ENCODE measurements at places on chromosomes 12 and 14. TPM values are rescaled to one million over a fixed set of nuclear protein-coding genes. Genes with fewer than 3 reads are reported as not detected.

GRCh38 chr12:58242796-58243630, 301.6 kb downstream of the ATP23 start:
- no peak for DNase-seq
- H3K4me1 ChIP-seq, result no peaks in the 10 kb centered on the region
- H3K4me3 ChIP-seq, result no peak overlapping the region
- H3K27me3 ChIP-seq, result peaks cover 9% of the 10 kb centered on the region
- H3K27ac ChIP-seq, result no peak overlapping the region
- no peaks in the 10 kb centered on the region for H3K36me3 ChIP-seq

DNA sequence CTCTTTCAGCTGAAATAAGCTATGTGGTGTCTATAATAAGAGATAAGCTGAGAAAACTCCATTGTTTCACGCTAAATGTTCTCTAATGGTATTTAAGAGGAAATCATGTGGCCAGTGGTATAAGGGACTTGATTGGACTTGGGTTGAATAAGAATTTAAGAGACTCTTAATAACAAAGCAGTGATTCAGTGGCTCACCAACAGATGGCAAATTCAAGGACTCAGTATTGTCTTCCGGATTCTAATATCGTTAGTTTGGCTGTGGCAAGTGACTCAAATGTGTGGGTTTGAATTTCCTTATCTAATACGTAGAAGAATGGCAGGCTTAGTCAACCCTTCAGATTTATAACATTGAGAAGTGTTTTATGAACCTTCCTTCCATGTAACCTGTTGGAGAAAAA, 49.1 kb upstream of the KCNH3 start:
- no peaks in the 10 kb centered on the region for H3K27me3 ChIP-seq
- H3K4me3 ChIP-seq, result peak overlapping the region; percentile 36
- peaks cover 49% of the 10 kb centered on the region for H3K4me1 ChIP-seq
- H3K36me3 ChIP-seq, result peaks cover 10% of the 10 kb centered on the region
- peak overlapping the region; percentile 82 for H3K27ac ChIP-seq

DNA sequence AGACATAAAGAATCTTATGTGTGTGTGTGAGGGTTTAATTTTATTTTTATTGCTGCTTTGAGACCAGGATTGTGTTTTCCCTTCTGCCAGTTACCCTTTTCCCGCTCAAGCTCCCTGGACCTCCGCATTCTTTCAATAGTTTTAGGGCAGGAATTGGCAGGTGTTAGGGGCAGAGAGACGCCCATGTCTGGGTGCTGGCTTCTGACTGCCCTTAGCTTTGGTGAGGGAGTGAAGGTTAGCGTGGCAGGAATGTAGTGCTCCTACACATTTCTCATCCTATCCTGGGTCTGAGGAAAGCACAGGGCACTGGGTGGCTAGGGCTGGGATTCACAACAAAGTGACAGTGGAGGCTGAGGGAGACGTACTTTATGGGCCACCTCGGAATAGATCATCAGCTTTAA, 428.1 kb downstream of the ZFP36L1 start:
- H3K4me3 ChIP-seq, result peak overlapping the region; percentile 39
- H3K27ac ChIP-seq, result peak overlapping the region; percentile 89

DNA sequence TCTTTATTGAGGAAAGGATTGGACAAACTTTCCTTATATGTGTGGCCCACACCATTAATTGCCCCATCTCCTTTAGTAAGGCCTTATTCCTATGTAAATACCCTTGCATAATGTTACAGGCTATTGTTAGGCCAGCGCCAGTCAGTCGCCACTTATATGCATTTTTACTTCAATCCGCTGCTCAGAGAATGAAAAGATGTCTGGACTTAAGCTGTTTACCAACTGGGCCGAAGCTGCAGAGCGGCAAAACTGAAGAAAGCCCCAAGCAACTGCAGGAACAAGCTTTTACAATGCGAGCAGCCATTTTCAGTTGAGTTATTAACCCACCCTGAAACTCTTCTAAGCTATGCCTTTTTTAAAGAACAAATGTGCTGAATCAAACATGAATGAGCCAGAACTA, 92.1 kb upstream of the OTX2 start:
- H3K4me1 ChIP-seq, result no peaks in the 10 kb centered on the region
- DNase-seq, result no peak
- no peaks in the 10 kb centered on the region for H3K36me3 ChIP-seq
- H3K27me3 ChIP-seq, result no peaks in the 10 kb centered on the region
- H3K4me3 ChIP-seq, result no peak overlapping the region

GRCh38 chr12:52585066-52585465, 11.4 kb upstream of the KRT74 start:
- H3K27ac ChIP-seq, result no peak overlapping the region
- H3K4me3 ChIP-seq, result no peak overlapping the region
- H3K36me3 ChIP-seq, result no peaks in the 10 kb centered on the region
- DNase-seq, result no peak

NEUROD4 gene
- total RNA-seq, result not detected

DAO gene
- not detected for total RNA-seq

ADSS1 gene
- total RNA-seq, result 3.1 TPM

PPP4R4 gene
- not detected for total RNA-seq

Data from HFFc6 (cell line).